CD4-positive, alpha-beta T cell treated with Interleukin-2 at 100 ng/mL for 4 hours (primary cell): ENCODE measurements at places on chromosomes 13 and 19.

DNA sequence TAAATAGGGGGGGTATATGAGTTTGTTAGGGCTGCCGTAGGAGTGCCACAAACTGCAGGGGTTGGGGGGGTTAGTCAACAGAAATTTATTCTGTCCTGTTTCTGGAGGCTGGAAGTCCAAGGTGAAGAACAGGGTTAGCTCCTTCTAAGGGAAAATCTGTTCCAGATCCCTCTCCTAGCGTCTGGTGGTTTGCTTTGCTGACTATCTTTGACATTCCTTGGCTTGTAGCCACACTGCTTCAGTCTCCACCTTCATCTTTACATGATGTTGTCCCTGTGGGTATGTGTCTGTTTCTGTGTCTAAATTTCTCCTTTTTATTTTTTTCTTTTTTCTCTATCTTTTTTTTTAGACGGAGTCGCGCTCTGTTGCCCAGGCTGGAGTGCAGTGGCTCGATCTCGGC lies 8.1 kb upstream of the ICAM1 start:
- DNase-seq: no peak

DNA sequence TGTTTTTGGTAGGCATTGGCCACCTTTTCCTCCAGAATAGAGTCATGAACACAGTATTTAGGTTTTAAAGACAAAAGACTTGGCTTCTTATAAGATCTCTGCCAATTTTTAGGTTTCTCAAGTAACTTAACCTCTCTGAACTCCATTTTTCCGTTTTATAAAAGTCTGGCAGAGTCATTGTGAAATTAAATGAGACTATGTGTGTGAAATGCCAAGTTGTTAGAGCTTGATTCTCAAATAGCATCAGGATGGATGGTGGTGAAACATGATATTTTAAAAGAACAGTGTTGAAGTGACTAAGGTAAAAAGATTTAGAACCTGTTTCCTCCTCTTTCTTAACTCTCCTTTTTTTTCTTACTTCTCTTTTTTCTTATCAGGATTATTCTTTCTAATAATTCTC lies 617.7 kb upstream of the SLITRK1 start:
- no peak for DNase-seq

- DNase-seq: peak; percentile 69
Measured at GRCh38 chr19:2049741-2050348, 1.2 kb downstream of the MKNK2 start.

GRCh38 chr19:12156223-12157058 lies at the start of gene ZNF625:
ZNF625 (minus strand) TSS chr19:12156734; CDS start chr19:12156558, 176 bp downstream.
- DNase-seq: peak; percentile 16

GRCh38 chr13:49933511-49933910 lies 2.6 kb downstream of the SPRYD7 start:
- DNase-seq: no peak

DNA sequence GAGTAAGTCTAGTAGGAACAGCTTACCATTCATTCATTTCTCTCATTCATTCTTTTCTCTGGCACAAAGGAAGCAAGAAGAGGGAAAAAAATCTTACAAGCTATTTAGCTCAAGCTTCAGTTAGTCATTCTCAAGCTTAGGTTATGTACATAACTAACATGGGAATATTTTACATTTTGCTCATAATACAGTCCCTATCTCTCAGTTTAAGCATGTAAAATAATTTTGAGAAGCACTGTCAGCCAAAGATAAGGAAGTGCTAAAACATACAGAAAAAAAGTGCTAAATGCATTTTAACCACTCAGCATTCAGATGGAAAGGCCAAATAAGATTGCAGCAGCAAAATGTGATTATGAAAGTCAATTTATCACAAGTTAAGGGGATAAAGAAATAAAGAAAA lies 7.9 kb downstream of the RBM26 start:
- no peak for DNase-seq
